ENCODE measurements at places on chromosomes 16 and 17.

DNA sequence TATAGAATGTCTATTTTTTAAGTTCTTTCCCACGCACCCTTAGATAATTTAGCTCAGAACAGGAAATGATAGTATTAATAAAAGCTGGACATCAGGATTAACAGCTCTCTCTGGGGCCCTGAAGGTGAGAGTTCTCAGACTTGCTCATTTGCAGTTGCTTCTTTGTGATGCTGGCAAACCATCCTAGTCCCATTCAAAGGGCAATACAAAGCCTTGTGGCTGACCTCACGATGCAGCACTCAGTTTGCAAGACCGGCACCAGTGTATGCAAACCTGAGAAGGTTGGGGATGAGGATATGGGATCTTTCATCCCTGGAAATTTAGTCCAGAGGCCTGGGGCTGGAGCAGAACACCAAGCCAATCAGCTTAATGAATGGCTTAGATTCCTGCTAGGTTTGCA is 29.3 kb downstream of the STH start:
- no peak for DNase-seq

- DNase-seq = no peak
Measured at GRCh38 chr16:65224471-65224870, 102.6 kb upstream of the CDH11 start.

GRCh38 chr17:6780886-6781285 is 4.9 kb downstream of the FBXO39 start:
- no peak for DNase-seq

- no peak for DNase-seq
Measured at GRCh38 chr17:69948406-69948805, 126.6 kb upstream of the KCNJ16 start.

GRCh38 chr17:45733781-45734180 is 50.3 kb upstream of the CRHR1 start:
- DNase-seq = no peak

- no peak for DNase-seq
Measured at GRCh38 chr17:74217037-74217730, 3.8 kb downstream of the TTYH2 start.

GRCh38 chr17:17382971-17383370 is 79.8 kb downstream of the NT5M start:
- no peak for DNase-seq

- no peak for DNase-seq
Measured at GRCh38 chr16:88383401-88384221, 852 bp downstream of the ZNF469 start.

DNA sequence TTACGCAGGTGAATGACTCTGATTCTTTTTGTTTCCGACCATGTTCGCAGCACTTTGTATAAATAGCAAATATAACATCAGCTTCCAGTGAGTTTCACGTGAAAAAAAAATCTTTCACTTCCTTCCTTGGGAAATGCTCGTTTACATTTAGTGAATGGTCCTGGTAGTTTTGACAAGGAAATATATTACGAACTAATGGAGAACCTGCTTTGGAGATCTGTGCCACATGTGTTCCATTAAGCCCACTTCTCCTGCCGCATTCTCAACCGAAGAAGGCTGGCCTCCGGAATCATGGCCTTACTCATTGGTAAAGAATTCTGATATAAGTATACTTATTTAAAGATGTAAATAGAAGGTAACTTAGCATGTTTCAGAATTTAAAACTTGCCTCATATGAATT is 3.6 kb downstream of the CRAMP1 start:
- DNase-seq = no peak

GRCh38 chr16:89721546-89722391 is 432 bp downstream of the ZNF276 start:
- peak; percentile 83 for DNase-seq

GRCh38 chr17:14840616-14841231 is 424.4 kb downstream of the PMP22 start:
- no peak for DNase-seq

GRCh38 chr17:71753070-71753469 is 367.8 kb upstream of the SOX9 start:
- no peak for DNase-seq

- no peak for DNase-seq
Measured at GRCh38 chr17:42421507-42422338, 1.3 kb downstream of the CAVIN1 start.

- DNase-seq = no peak
Measured at GRCh38 chr17:35088356-35088880, 24.9 kb upstream of the RFFL start.

DNA sequence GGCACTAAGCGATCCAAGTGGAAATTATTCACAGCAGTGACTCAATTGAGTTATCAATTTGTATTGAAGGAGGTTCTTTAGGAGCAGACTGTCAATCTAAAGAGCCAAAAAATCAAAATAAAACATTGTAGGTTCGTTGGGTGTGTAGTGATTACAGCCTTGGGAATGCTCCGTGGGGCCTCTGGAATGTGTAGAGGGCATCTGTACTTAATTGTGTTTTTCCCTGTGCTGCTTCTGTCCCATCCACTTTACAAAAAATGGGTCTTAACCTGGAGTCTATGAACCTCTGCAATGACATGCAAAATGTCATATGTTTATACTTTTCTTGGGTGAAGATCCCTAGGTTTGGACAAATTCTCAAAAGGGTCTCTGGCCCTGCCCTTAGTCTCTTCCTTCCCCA is 215.1 kb downstream of the CCDC182 start:
- DNase-seq = no peak

DNA sequence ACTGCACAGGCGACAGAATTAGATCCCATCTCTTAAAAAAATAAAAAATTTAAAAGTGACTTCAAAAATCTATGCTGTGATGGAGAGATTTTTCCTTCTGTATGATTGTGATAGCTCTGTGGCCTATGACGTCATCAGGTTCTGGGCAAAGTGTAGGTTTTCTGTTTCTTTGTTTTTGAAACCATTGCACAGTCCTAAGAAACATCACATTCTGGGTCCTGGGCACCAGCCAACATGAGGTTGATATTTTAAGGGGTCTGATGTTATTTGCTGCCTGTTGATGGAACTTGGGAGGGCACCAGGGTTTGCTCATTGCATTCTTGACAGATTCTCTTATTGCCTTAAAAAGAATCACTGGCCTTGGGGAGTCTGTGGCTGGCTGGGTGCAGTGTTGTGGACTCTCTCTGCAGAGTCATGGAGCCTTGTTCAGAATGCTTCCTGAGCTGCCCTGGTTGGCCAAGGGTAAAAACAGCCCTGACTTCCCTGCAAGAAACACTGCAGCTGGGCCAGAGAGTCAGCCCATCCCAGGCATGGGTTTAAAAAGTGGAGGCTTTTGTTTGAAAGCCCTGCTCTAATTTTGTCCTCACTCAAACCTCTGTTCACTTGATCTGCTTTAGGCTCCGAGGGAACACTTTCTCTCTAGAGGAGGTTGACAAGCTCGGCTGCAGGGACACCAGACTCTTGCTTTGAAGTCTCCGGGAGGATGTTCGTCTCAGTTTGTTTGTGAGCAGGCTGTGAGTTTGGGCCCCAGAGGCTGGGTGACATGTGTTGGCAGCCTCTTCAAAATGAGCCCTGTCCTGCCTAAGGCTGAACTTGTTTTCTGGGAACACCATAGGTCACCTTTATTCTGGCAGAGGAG is 10.5 kb upstream of the CYLD start:
- DNase-seq = no peak

DNA sequence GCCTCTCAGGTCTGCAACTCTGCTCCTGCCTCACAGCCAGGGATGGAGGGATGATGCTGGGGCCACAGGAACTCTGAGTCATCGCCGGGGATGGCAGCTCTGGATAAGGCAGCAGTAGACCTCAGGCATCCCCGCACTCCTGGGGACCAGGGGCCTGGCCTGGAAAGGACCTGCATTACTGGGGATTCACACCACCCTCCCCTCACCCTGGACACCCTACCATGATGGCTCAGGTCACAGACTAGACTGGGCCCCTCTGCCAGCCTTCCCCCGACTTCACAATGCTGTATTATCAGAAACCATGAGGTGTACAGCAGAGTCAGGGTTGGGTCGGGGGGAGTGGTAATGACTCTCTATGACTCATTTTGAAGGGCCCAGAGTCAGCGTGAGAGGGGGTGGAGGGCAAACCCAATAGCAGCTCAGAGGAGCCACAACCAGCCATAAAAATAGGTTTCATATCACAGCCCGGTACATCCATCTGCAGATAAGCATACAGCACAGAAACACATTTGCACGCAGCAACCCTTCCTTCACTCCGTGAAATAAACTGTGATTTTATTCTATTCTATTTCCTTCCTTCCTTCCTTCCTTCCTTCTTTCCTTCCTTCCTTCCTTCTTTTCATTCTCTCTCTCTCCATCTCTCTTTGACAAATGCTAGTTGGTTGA is 28.8 kb downstream of the DYNLRB2 start:
- DNase-seq = peak; percentile 31

DNA sequence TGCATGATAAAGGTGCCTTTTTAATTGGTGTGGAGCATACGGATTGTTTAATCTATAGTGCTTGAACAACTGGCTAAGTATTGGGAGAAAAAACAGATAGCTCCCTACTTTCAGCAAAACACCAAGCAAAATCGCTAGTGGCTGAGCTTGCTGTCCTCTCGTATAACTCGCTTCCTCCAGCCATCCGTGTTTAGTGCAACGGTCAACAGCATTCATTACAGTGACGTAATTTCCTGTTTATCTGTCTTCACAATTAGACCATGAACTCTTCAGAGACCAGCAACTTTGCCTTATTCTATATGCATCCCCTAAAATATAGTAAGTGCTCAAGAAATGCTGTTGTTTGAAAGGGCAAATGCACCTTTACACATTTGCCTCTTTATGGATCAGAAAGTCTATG is 511.9 kb downstream of the HAPSTR1 start:
- no peak for DNase-seq

- DNase-seq = no peak
Measured at GRCh38 chr16:49866595-49867071, 10.7 kb upstream of the ZNF423 start.

- no peak for DNase-seq
Measured at GRCh38 chr17:75910699-75911098, 6.0 kb upstream of the MRPL38 start.

- no peak for DNase-seq
Measured at GRCh38 chr17:42928714-42929496, 28.3 kb downstream of the G6PC1 start.

DNA sequence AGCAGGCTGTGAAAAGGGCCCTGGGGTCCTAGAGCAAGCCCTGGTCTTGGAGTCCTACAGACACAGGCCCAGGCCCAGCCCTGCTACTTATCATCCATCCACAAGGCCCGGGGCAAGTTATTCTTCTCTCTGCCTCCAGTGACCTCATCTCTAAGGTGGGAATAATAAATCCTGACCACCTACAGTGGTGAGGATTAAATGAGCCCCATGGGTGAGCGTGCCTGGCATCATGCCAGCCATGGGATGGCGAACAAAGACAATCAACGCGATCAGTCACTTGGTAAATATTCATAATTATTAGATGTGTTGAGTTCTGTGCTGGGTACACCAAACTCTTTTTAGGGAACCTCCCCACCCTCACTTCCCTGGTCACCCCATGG is 5.5 kb downstream of the KRT15 start:
- DNase-seq = no peak

GRCh38 chr16:73873643-73874042 is 423.0 kb upstream of the PSMD7 start:
- no peak for DNase-seq

DNA sequence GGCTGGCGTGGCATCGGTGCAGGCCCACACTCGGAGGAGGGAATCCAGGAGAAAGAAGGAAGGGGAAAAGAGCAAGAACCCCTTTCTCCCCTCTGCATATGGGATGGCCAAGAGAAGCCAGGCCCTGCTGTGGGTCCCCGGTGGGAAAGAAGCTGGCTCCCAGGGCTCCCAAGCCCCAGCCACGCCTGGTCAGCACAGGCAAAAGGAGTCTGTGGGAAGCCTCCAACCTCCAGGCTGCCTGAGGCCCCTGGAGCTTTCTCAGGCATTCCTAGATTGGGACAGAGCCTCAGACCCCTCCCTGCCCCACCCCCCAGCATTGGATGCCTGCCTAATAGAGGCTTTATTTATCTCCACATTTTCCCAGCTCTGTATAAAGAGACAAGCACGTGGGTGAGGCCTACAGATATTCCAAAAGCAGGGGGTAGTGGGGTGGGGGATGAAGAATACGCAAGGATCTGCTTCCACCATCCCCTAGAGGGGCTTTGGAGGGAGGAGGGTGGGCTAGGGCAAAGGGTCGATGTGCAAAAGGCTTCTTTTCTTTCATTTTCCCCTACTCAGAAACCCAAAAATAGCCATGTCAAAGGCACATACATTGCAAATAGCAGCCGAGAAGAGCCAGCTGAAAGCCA is 56.4 kb downstream of the MPRIP start:
- DNase-seq = no peak

DNA sequence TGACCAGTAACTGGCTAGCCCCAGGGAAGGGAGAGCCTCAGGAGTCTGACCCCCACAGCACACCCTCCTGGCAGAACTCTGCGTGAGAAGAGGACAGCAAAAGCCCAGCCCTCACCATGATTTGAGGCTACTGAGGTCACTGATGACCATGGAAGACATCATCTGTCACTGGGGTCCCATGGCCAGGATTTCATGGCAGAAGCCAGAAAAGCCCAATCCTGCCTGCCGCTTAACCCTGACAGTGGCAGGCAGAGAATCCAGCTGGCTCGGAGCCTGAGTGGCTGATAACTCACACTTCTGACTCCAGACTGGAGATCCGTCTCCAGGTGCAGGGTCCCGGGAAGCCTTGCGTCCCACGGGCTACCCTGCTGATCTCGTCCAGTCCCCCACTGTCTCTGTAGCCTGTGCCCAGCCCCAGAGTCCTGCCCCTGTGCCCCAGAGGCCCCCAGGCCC is 17.5 kb downstream of the GRIN2C start:
- DNase-seq = no peak

DNA sequence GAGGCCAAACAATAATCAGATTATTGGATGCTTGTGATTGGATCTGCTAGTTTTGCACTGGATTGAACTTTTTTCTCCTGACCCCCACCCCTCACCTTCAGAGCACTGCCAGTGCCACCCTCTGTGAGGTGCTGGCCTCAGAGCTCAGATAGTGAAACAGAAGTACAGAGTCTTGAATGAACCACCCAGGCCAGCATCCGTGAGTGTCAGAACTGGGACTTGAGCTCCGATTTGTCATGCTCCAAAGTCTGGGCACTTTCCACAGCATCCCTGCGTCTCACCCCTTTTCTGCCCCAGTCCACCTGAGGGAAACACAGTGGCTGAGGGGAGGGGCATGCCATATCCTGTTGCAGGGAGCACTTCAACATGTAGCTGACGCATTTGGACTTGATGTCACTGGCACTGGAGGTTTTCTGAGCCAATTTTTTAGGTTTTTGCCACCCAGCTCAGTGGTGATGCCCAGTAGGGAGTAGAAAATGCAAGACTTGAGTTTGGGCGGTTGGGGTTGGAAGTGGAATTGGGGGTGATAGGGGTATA is 47.3 kb downstream of the SMPD3 start:
- DNase-seq = no peak
